Stimulated activated memory B cell treated with anti-CD40 and anti-IgM and Interleukin-4, amounts not matched to agents 10 μg/mL and 1 μg/mL and 100 μg/mL, for 72 hours (primary cell): ENCODE measurements at places on chromosomes 1 and 21.
A peak's percentile ranks its signal among the peaks of the same experiment; 100 is the strongest.

GRCh38 chr1:234616644-234617043 is 6.7 kb upstream of the IRF2BP2 start:
- ATAC-seq: no peak

DNA sequence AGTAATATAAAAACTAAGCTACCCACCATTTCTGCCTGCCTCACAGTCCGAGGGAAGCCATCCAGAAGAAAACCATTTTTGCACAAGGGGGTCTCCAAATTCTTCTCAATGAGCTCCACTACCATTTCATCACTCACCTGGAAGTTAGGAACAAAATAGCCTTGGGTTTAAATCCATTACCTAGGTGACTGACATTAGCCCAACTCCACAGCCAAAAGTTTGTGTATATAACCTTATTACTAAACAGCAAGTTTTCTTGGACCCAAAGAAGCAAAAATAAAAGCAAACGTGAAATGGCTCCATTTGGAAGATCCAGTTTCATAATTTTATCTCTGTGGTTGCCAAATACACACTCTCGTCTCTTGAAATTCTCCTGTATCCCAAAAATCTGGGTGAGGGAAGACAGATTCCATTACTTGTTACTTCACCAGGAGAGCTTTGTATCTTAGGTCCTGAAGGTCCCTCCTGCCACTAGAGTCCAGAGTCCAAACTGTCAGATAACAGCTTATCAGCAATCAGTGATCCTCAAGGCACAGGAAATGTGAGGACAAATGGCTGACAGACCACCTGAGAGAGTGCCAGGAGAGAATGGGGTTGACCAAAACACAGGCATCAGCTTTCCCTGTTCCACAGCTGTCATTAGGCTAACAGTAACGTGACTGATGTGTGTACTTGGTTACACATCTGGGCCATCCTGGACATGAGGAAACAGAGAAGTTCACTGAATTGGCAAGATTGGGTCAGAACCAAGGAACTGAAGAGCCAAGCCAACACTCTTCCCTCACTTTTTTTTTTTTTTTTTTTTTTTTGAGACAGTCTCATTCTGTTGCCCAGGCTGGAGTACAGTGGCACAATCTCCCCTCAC is 14.9 kb downstream of the AK2 start:
- no peak for ATAC-seq

GRCh38 chr1:14010476-14010875 is 310.5 kb downstream of the PRDM2 start:
- ATAC-seq: no peak

GRCh38 chr1:13756557-13757315 is 56.7 kb downstream of the PRDM2 start:
- no peak for ATAC-seq

DNA sequence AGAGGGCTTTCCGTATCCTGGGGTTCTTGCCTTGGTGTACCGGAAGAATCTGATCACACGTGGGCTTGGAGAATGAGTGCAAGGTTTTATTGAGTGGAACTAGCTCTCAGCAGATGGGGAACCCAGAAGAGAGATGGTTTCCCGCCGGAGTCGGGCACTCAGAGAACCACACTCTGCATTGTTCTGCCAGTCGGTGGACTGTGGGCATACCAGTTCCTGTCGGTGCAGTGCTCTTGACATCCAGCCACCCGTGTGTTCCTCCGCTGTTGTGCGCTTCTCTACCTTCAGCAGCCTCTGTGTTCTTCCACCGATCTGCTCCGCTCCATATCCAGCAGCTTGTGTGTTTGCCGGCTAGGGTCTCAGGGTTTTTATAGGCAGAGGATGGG is 10.8 kb upstream of the PPIE start:
- ATAC-seq: peak; percentile 59

DNA sequence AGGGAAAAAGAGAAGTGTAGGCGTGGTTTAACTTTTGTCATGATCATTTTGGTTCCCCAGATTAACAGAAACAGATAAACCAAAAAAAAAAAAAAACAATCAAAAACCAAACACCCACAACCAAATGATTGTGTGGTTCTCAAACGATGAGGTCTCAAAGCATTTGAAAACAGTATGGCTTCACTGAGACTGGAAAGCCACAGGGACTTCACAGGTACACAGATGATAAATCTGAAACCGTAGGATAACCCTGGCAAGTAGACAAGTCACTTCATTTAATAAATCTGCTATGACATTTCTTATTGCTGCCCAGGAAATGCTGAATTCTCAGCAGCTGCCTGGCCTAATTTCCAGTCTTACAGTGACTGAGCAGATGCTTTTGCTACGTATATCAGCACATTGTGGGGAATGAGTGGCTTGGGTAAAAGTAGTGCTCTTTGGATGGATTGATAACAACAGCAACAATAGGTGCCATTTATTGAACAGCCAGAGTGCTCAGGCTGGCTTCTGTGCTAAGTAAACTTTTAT is 6.1 kb downstream of the ST6GALNAC3 start:
- peak; percentile 25 for ATAC-seq

- ATAC-seq: no peak
Measured at GRCh38 chr21:18518054-18518481, 114.5 kb upstream of the TMPRSS15 start.

DNA sequence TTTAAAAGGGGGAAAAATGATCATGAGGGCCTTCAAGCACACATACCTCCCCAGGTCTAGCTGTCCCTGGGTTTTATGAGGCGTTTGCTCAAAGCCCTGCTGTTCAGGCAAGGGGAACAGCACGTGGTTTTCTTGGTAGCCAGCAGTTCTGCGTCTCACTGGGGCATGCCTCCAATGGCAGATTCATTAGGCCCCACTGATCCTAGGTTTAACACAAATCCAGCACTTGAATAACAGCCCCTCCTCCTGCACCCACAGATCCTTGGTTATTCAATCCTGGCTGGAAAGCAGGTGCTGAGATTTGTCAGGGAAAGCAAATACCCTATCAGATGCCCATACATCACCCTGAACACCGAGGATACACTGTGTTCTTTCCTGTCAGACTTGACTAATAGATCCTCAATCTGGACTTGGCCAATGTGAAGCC is 106.4 kb downstream of the ZC3H11B start:
- no peak for ATAC-seq

- no peak for ATAC-seq
Measured at GRCh38 chr1:227897704-227898438, 49.9 kb downstream of the WNT9A start.

GRCh38 chr1:170219163-170219562 is 73.4 kb downstream of the NTMT2 start:
- no peak for ATAC-seq

GRCh38 chr1:8370046-8370881 is 52.4 kb downstream of the SLC45A1 start:
- no peak for ATAC-seq

- ATAC-seq: no peak
Measured at GRCh38 chr1:207578796-207579435, 66.0 kb upstream of the CR1L start.

GRCh38 chr21:37871121-37871862 is 45.0 kb downstream of the KCNJ6 start:
- no peak for ATAC-seq

DNA sequence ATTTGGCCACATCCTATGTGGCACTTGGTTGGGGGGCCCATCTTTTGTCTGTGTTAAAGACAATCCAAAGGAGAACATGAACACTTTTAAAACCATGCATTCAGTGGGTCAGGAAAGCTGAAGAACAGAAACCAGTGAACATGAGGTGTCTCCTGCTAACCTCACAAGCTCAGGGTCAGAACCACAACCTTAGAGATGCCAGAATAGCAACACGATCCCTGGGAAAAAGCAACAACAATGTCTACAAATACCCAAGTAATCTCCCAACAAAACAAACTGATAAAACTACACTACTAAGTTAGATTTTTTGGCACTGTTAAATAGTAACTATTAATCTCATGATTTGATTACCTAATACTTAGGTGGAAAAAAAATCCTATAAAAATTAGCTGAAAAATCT is 34.1 kb upstream of the GNG4 start:
- ATAC-seq: no peak

- ATAC-seq: no peak
Measured at GRCh38 chr1:6683434-6683833, 18.2 kb downstream of the DNAJC11 start.

DNA sequence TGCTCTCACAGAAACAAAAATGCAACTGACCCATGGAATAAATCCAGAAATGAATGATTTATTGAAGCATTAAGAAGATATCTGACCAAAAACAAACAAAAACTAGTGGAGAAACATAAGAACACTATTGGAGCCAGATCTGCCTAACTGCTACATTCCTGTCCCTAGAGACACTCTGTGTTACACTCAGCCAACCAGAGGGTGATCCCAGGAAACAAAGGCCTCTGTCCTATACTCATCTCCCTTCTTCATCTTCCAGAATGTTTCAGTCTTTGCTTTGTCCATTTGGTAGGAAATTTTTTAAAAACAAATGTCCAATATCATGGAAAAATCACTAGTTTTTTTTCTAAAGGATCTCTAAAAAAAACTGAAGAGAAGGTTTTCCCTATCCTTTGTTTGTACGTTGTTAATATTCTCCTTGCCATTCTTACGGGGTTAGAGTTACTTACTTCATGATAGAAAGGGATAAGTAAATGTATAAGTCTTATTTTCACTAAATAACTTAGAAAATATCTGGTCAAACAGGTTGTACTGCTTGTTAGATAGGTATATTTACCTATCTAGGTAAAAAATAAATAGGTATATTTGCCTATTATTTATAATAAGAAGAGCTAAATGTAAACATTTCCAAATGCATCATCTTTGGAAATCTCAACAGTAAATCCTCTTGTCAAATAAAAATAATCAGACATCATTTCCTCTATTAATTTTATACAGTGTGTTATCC is 59.1 kb downstream of the NME7 start:
- no peak for ATAC-seq

DNA sequence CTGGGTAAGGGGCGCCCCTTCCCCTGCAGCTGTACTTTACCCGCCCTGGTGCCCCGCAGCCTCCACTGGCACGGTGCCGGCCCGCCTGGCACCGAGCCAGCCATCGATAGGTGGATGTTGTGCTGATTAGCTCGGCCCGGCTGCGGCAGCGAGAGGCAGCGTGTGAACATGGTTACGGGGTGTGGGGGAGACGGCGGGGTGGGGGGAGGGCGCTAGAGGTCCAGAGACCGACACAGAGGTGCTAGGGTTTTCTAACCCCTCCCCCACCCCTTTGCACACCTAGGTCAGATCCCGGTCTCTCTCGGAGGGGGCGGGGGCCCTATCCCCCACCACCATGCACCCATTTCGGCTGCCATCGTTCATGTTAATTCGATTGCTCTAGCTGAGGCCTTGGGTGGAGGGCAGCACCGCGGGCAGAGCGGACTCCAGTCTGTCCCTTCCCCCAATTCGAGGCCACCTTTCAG is 6.7 kb downstream of the EFNA4 start:
- no peak for ATAC-seq

GRCh38 chr1:37475380-37476086 is 1.2 kb downstream of the ZC3H12A start:
- no peak for ATAC-seq
